ENCODE measurements at places on chromosomes 3 and 15.

- peak; percentile 66 for DNase-seq
Observed at GRCh38 chr3:140432229-140432669, 245.6 kb upstream of the TRIM42 start.

GRCh38 chr15:32994810-32995424 lies 199.6 kb downstream of the FMN1 start:
- DNase-seq = no peak

DNA sequence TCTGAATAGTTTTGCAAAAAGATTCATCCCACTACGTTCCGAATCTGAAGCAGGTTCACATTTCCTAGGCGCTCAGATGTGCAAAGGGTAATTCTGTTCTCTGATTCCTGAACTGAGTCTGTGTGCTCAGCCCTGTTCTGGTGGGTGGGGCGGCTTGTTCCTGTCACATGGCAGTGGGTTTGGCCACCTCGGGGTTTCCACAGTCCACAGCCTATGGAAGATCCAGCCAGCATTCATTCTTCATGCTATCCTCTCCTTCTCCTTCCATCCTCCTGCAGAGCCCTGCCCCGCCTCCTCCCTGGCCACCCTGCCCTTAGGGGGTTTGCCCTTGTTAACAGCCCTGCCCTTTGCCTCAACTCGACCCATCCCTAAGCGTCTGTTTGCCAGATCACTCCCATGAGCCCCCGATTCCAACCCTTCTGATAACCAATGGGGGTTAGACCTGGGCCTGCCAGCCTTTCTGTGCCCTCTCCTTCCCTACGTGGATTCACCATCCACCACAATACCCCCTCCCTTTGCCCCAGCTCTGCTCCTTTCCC lies 31.0 kb downstream of the PRR20G start:
- no peak for DNase-seq

DNA sequence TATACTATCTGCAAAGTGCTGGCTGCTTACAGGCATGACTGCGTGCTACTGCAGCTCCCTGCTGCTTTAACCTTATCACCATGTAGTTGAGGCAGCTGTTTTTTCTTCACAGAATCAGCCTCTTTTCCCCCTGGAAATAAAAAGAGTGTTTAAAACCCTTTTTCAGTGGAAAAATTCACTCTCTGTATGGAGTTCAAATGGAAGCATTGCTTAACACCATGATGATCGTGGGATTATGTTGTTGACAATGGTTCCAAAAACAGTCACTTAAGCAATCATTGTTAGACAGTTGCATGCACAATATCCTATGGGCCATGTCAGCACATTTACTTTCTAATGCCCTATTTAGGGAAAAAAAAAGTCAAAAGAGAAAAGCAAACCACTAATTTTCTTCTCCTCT lies 536.4 kb downstream of the UNC13C start:
- DNase-seq = no peak

DNA sequence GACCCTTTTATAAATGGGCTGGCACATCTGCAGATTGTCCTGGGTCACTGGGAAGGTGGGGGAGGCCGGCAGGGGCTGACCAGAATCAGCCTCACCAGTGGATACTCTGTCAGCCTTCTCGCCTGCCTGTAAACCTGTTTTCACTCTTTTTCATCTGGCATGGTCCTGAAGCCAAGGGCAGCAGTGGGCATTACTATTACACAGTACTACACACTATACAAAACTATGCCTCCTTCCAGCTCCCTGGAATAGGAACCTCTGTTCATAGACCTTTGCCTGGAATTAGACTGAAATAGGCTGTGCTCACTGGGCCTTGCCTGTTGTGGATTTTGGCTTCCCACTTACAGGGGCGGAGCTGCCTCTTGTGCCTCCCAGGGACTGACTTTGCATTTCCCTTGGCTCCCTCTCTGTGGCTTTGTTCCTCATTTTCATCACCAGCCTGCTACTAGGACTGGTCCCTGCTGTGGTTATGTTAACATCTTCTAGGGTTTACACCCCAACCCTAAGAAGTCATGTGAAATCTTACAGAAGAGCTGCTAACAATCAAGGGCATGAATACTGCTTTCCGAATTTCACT lies 120.7 kb downstream of the FNDC3B start:
- no peak for DNase-seq

DNA sequence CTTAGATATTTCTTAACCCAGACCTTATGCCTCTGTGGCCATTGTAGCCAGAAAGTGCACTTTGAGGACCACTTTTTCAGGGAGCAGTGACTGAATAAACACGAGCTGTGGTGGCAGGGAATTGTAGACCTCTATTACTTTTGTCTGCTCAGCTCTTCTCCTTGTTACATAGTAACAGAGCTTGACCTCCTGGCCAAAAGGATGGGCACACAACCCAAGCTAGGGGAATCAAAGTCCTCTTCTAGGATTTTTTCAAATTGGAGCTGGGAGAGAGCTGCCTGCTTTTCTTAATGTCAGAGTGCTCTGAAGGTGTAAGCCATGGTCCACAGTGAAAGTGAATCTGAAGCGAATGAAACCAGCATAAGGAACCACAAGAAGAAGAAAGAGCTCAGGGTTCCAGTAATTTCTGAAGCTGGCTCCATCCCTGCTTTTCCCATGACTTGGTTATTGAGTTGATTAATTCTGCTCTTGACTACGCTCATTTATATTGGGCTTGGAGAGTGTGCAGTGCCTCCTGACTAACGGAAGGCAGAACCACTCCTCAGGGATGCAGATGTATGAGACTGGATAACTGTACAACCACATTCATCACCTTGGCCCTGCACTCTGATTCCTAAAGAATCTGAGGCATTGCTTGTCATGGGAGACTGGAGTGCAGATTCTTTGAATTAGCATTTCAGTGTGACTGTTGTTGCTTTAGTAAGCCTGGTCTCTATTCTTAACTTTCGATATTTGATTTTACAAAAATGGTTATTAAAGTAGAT lies 60.9 kb downstream of the TLNRD1 start:
- no peak for DNase-seq

Data from BE2C (cell line).